Left hindlimb (tissue), 1 donor: ENCODE measurements at places on chromosomes 2 and 18.

GRCh38 chr18:23964282-23965238 is 50.0 kb upstream of the TTC39C start:
- no peak for DNase-seq

GRCh38 chr2:31171142-31171541 is 32.9 kb upstream of the GALNT14 start:
- DNase-seq: no peak

DNA sequence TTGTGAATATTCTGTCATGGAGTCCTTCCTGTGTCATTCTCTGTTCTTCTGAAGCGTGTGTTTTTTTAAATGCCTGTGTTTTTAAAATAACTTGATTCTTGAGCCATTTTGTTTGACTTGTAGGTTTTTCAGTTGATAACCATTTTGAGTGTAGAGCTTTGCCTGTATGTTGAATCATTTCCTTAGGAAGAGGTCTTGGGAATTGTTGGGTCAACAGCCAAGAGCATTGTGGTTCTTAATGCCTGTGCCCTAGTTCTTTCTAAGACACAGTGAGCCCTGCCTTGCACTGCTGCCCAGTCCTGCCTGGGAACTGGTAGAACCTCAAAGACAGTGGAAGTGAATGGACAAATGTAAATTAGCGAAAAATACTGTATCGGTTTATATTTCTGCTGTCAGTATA is 25.9 kb downstream of the RAB12 start:
- no peak for DNase-seq

- no peak for DNase-seq
These were observed 18.2 kb downstream of the GNLY start for GRCh38 chr2:85712336-85712735.

- DNase-seq: no peak
These were observed 83.2 kb downstream of the TFCP2L1 start for GRCh38 chr2:121201796-121202195.

DNA sequence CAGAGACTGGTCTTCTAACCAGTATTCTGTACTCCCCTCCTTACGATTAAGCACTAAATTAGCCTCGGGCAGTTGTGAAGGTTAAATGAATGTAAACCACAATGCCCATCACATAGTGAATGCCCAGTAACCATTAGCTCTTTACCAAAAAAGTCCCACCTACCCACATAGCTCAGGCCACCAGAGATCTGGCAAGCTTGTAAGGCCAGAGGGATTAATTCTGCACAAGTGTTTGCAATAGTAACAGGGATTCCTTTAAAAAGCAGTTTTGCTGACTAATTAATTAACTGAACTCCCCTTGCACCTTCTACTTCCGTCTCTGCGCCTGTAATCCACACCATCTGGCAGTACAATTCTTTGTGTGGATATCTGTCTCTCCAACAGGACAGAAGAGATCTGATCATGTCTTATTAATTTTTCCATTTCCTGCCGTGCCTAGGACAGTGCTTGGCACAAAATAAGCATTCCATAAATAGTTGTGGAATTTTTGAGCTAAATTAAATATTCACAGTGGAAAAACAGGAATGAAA is 36.2 kb upstream of the IGFBP2 start:
- no peak for DNase-seq

- DNase-seq: no peak
These were observed 14.0 kb upstream of the ARID5A start for GRCh38 chr2:96522304-96523203.

GRCh38 chr18:62702259-62702658 is 13.1 kb upstream of the PHLPP1 start:
- no peak for DNase-seq

DNA sequence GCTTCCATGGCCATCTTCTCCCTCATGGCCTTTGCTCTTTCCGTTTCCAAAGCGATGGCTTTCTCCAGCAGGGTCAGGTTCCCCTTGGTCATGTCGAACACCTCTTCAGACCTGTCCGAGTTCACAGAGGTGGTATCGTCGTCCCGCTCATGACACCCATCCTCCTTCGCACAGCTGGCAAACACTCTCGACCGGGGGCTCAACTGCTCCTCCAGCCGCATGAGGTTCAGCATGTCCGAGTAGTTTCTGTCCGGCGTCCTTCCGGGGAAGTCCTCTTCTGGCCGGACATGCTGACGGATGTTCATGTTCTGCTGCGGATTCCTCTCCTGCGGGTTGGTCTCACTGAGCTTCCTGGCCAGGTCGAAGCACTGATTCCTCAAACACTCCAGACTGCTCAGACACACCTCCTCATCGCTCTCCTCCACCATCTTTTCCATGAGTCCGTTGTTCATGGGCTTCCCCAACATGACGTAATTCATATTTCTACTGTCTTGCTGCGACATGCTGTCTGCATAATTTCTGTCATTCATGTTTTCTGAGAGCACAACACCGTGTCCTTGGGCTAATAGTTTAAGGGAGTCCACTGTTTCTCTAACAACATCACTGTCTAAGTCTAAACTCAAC is 178.2 kb upstream of the PXDN start:
- DNase-seq: no peak

DNA sequence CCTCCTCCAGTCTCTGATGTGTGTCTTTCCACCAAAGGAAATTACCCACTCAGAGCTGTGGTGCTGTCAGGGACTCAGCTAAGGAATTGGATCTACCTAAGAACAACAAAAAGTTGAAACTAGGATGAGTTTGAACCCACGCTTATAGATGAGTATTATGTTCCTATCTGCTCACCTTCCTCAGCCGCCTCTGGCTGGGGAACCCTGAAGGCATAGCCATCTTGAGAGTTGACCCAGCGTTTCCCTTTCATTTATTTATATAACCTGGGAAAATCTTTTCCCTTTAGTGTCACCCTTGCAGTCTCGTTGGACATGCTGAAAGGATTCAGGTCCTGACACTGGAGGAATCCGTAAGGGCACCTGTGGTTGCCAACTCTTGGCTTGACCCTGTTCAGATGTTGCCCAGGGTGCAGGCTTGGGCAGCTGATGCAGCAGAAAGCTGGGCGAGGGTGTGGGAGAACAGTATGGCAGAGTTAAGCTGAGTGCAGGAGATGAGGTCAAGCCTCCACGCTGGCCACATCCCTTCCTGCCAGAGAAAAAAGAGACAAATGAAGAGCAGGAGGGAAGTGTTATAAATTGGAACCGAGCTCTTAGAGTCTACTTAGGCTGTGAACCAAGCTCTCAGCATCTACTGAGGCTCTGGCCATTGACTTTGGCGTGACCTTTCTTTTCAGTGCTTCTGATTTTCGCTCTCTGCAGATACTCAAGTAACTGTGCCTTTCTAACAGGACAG is 1.9 kb downstream of the CDH20 start:
- no peak for DNase-seq

DNA sequence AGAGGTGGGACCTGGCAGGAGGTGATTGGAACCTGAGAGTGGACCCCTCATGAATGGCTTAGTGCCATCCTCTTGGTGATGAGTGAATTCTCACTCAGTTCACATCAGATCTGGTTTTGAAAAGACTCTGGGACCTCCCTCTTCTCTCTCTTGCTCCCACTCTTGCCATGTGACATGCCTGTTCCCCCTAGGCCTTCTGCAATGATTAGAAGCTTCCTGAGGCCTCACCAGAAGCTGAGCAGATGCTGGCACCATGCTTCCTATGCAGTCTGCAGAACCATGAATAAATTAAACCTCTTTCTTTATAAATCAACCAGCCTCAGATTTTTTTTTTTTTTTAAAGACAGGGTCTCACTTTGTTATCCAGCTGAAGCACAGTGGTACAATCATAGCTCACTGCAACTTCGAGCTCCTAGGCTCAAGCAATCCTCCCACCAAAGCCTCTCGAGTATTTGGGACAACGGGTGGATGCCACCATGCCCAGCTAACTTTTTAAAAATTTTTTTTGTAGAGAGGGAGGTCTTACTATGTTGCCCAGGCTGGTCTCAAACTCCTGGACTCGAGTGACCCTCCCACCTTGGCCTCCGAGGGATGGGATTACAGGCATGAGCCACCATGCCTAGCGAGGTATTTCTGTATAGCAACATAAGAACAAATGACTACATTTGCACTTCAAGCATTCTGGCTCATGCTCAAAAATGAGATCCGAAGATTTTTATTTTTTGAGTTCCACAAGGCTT is 2.0 kb upstream of the ZFAND2B start:
- no peak for DNase-seq

DNA sequence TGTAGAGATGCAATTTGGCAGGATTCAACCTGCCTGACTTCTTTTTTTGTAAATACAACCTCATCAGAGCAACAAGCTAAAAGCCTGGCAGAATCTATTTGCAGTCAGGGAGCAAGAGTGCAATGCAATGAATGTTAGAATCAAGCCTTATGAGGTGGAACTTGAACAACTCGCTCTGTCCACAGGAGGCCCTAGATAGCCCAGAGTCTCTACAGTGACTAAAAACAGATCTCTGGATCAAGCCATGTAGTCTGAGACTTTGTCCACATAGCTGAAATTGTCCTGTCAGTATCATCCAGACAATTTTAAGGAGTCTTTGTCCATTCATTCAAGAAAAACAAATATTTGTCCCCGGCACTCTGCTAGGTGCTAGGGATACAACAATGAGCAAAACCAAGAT is 32.0 kb upstream of the CDK5R2 start:
- no peak for DNase-seq

GRCh38 chr2:160541745-160542144 is 48.1 kb upstream of the RBMS1 start:
- DNase-seq: no peak

DNA sequence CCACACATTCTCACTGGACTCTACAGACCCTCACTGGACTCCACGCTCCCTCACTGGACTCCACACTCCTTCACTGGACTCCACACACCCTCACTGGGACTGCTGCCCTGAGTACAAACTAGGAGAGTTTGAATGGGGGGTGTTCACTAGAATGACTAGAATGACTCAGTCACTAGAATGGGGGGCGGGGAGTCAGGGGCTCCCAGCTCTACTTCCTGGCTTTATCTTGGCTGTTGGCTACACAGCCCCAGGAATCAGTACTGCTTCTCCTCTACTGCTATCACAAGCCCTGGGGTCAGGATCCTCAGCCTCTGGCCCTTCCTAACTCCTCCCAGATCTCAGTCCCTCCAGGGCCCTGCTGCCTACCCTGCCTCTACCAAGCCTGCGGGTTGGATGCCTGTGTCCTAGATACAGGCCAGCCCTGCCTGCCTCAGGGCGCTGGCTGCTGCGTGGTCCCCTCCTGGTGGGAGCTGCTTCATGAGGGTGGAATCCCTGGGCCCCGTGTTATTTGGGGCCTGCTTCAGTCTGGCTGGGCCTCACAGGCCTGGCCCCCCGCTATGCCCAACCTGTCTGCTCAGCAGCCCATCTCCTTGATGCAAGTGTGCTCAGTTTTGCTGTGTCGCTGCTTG is 7.8 kb downstream of the PTMA start:
- DNase-seq: no peak

DNA sequence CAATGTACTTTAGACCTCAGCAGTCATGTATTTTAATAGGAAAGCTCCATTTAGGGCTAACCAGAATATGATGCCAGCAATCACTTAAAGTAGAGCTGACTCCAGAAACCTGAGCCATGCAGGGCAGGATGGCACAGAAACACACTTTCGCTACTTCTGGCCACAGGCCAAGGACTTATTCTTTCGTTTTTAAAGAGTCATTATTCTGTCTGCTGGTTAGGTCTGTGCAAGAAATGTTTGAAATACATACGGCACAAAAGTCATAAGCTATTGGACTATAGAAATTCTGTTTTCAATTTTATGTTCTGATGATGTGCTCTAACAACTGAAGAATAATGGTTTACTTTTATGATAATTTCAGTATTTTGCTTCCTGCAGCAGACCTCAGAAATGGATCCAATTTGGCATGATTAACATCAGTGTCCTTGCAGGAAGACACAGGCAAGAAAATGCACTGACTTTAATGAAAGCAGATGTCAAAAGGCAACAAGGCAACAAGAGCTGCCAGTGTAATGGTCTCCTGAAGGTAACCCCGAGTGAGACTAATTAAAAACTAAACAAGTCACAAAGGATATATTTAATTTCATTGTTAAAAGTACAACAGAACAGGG is 114.4 kb upstream of the CHRNA1 start:
- DNase-seq: no peak

DNA sequence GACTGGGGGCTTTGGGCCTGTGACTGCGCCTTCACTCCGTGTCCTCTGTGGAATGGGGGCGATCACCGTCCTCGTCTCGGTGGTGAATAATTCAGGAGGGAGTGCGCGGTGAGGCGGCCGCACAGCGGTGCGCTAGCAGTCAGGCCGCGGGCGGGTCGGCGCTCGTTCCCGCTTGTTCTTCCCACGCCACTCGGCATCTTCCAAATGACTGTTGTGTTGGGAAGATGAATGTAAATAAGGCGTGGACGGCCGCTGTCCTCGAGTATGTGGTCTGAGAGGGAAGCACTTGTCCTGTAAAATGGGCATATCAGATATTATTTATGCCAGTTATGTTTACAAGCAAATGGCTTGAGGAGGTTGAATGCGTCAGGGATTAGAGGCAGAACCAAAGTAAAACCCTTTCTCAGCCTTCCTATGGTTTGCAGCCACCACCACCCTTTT is 608 bp upstream of the VPS4B start:
- no peak for DNase-seq

DNA sequence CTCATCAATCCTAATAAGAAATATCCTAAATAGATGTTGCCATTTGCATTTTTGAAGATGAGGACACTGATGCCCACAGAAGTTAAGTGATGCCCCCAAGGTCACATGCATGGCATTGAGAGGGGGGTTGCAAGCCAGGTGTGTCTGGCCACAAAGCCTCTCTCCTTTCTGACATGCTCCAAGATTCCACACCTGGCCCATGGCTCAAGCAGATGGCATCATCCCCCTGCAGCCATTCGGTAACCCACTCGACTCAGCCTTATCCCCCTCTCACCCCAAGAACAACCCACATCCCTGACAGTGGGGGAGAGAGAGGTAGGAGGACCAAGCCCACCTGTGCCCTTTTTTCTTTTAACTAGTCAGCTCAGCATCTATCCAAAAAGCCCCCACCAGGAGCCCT is 16.5 kb upstream of the TEX51 start:
- DNase-seq: no peak

DNA sequence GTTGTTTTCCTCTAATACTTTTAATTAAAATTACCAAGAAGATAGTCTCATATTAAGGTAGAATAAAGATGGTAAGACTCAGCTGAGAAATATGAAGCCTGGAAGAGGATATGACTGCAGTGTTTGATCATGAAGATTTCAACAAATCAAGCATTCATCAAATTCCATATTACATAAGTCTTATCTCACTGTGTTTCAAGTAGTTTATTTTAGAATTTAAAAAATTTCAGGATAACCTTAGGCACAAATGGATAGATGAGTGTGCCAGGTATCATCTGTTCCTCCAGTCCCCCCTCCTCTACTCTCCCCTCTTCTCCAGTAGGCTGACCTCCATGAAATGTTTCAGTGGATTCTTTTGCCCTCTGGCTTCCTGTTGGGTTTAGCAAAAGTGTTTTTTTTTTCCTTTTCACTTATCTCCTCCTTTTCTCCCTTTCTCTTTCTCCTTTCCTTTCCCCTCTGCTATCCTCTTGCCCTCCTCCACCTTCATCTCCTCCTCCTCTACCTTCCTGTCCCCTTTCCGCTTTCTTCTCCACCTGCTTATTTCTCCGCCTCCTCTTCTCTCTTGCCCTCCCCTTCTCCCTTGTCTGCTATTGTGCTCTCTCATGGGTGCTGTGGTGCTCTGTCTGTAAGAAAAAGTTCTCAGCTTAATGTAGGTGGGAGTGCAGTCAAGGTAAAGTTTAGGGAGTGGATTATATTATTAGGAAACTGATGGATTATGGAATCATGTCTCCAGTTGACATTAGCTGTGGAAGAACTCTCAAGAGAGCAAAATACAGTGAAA is 72.8 kb downstream of the ABI2 start:
- DNase-seq: no peak
